ENCODE measurements at places on chromosomes 3 and 15.

DNA sequence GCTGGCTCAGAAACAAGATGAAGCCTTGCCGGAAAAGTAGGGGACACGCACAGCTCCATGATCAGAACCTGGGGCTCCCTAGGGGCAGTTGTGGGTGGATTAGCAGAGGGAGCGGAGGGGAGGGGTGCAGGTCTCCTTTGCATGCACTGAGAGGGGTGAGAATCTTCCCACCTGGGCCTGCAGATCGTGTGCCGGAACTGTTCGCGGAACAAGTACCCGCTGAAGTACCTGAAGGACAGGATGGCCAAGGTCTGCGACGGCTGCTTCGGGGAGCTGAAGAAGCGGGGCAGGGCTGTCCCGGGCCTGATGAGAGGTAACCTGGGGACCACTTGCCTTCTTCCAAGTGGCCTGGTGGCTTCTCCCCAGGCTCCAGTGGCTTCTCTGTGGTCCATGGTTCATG is 24.5 kb upstream of the NR2C2 start:
- DNase-seq: no peak

DNA sequence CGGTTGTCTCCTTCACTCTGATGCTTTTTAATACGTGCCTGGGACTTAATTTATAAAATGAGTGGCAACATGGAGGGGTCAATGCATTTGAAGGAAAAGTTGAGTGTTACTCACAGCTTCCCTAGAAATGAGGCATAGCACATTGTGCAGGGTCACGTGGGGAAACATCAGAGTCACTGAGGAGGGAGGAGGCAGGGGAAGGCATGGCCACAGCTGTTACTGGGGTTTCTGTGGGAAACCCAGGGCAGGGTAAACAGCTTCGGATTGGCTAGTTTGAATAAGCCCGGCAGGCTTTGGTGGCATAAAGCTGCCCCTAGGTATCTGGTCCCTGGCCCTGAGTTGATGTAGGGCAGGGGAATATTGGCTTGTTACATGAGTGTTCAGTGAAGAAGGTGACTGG is 98.9 kb upstream of the ST8SIA2 start:
- no peak for DNase-seq

DNA sequence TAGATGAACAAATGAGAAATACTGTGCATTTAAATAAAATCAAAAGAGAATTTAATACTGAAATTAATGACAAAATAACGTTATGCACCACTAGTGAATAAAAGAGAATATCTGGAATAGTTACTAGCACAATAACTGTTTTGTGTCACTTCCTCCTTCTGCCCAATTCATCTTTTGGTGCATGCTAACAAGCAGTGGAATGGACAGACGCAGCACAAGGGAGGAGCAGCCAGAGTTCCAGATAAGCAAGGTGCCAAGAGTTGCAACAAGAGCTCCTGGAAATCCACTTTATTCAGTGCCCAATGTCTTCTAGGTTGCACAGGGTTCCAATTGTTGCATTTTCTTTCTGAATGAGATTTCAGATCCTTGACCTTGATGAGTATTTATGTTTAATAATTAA is 66.5 kb upstream of the PLXND1 start:
- no peak for DNase-seq

DNA sequence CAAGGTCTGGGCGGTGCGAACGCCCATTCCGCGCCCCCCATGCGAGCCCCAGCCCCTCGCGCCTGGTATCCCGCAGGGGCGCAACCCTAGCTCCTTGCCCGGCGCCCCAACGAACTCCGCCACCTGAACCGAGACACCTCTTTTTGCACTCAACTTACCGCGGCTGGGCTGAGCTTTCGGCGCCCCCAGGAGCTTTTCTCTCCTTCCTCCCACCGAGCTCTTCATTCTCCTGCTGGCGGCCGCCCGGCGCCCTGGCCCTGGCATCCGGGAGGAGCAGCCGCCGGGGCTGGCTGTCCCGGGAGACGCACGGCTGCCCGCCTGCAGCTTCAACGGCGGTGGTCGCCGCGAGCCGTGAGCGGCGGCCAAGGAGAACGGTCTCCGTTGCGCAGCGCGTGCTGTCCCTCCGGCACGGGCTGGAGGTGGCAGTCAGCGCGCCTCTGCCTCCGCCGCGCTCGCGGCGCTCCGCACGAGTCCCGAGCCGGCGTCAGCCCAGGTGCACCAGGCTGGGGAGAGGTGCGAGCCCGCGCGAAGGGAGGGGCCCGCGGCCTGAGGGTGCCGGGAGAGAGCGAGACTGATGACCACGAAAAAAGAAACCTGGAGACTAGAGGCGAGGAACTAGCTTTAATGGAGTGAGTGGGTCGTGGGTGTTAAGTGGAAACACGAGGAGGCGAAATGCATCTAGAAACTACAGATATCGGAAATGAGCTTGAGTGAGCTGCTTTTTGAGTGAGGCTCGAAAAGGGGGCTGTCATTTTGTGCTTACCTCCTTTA is 621.5 kb upstream of the ZNF385D start:
- DNase-seq: no peak

DNA sequence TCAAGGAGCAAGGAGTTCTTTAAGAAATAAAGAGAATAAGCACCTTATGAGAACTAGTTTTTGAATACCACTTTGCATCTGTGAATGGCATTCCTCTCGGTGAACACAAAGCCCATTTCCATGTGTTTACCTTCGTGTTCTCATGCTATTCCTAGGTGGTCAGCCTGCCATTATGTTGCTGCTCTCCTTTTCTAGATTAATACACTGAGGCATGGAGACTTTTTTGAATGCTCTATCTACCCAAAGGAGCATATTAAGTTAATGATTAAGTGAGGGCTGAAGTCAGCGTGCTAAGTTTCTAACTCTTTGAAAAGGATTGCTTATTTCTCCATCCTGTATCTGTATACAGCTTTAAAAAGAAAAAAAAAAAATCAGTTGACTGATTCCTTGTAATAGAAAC is 394.5 kb downstream of the MECOM start:
- DNase-seq: no peak

GRCh38 chr3:73602170-73602569 is 22.6 kb downstream of the PDZRN3 start:
- DNase-seq: peak; percentile 98

- no peak for DNase-seq
Observed at GRCh38 chr3:128399221-128399915, 67.3 kb downstream of the DNAJB8 start.

DNA sequence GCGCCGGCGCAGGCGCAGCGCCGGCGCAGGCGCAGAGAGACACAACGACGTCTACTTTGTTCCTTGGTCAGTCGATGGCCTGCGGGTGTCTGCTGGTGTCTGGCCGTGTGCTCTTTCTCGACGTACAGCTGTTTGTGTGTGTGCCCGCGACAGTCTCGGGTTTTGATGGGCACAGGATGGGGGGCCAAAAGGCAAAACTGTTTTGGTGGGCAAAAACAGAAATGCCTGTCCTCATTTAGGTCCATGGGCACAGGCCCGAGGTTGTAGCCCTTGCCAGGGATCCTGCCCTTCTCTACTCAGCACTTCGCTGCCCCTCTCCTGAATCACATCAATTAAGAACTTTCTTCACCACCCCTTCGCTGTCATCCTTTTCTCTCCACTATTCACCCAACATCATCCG is 184.8 kb upstream of the CHL1 start:
- DNase-seq: peak; percentile 0

Data from fibroblast of skin of right quadriceps (primary cell).